Sciatic nerve (tissue), 2 donors: ENCODE measurements at places on chromosomes 6 and 20. TPM values are rescaled to one million over a fixed set of nuclear protein-coding genes. Genes with fewer than 3 reads are reported as not detected.

MYBL2 gene
- 0.40 TPM for total RNA-seq

DNMT3B gene
- 2.1 TPM for total RNA-seq

VIP gene
- total RNA-seq, result 1.9 TPM

XKR7 gene
- not detected for total RNA-seq

FKBP1C gene
- total RNA-seq, result 0.89 TPM

BPIFB4 gene
- not detected for total RNA-seq

SSTR4 gene
- total RNA-seq, result not detected

TFAP2D gene
- not detected for total RNA-seq

ENPP1 gene
- total RNA-seq, result 13.4 TPM

PRL gene
- 0.36 TPM for total RNA-seq

LINC00237 gene
- not detected for total RNA-seq

SRMS gene
- not detected for total RNA-seq

NT5E gene
- 52.7 TPM for total RNA-seq

MAK gene
- 0.40 TPM for total RNA-seq

CAP2 gene
- total RNA-seq, result 7.1 TPM

FABP7 gene
- total RNA-seq, result not detected

KCNK16 gene
- total RNA-seq, result not detected

GATA5 gene
- total RNA-seq, result 0.22 TPM

ANKRD6 gene
- 22.3 TPM for total RNA-seq

PACRG gene
- 4.3 TPM for total RNA-seq

NEURL2 gene
- 8.9 TPM for total RNA-seq

HLA-DRB1 gene
- 82.1 TPM for total RNA-seq

ME1 gene
- 30.5 TPM for total RNA-seq

ZNF322 gene
- 35.0 TPM for total RNA-seq

CRIP3 gene
- 3.8 TPM for total RNA-seq

SLC12A5 gene
- 3.9 TPM for total RNA-seq

ABHD16B gene
- total RNA-seq, result not detected

STX11 gene
- 7.1 TPM for total RNA-seq

OR2H1 gene
- total RNA-seq, result not detected

RNF144B gene
- total RNA-seq, result 19.0 TPM

BRD2 gene
- 188 TPM for total RNA-seq
